Ovary (tissue), 10 donors: ENCODE measurements at places on chromosomes 7 and 10. TPM values are rescaled to one million over a fixed set of nuclear protein-coding genes. Genes with fewer than 3 reads are reported as not detected.
A peak's percentile ranks its signal among the peaks of the same experiment; 100 is the strongest.

- no peaks in the 10 kb centered on the region for H3K4me1 ChIP-seq
- H3K27me3 ChIP-seq: no peaks in the 10 kb centered on the region
- H3K27ac ChIP-seq: no peak overlapping the region
- DNase-seq: no peak
- H3K4me3 ChIP-seq: no peak overlapping the region
Observed at GRCh38 chr7:98192781-98193457, 18.3 kb upstream of the BHLHA15 start.

GRCh38 chr10:74381291-74381853 is 230.4 kb downstream of the ADK start:
- H3K27me3 ChIP-seq: no peaks in the 10 kb centered on the region
- DNase-seq: no peak
- H3K4me3 ChIP-seq: no peak overlapping the region
- no peak overlapping the region for H3K27ac ChIP-seq
- H3K36me3 ChIP-seq: no peaks in the 10 kb centered on the region
- no peaks in the 10 kb centered on the region for H3K4me1 ChIP-seq

GRCh38 chr7:129343099-129343700 is 91.0 kb upstream of the STRIP2 start:
- no peak overlapping the region for H3K27ac ChIP-seq
- no peaks in the 10 kb centered on the region for H3K4me1 ChIP-seq
- no peak overlapping the region for H3K4me3 ChIP-seq
- DNase-seq: no peak
- H3K27me3 ChIP-seq: no peaks in the 10 kb centered on the region

DNA sequence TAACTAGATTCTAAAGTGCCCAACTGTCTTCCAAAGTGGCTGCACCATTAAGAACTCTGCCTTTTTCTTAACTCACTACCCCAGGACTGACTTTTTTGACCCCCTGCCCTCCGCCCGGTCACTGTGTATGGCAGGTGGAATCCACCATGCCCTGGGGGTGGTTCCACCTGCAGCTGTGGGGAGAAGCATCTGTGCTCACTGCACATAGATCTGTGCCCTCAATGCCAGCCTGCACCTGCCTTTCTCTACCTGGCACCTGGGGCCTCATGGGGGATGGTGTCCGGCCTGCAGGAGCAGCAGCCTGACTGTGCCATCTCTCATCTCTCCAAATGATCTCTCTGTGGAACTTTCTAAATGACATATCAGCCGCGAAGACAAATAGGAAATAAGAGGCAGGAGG is 353.5 kb downstream of the PAXIP1 start:
- no peak overlapping the region for H3K27ac ChIP-seq
- no peak overlapping the region for H3K4me3 ChIP-seq
- no peaks in the 10 kb centered on the region for H3K36me3 ChIP-seq
- no peaks in the 10 kb centered on the region for H3K27me3 ChIP-seq
- H3K4me1 ChIP-seq: no peaks in the 10 kb centered on the region

The CYP2C19 gene
- not detected for polyA plus RNA-seq

The RELN gene
- 3.7 TPM for polyA plus RNA-seq

The MMD2 gene
- not detected for polyA plus RNA-seq

The ZNF736 gene
- polyA plus RNA-seq: 5.0 TPM

DNA sequence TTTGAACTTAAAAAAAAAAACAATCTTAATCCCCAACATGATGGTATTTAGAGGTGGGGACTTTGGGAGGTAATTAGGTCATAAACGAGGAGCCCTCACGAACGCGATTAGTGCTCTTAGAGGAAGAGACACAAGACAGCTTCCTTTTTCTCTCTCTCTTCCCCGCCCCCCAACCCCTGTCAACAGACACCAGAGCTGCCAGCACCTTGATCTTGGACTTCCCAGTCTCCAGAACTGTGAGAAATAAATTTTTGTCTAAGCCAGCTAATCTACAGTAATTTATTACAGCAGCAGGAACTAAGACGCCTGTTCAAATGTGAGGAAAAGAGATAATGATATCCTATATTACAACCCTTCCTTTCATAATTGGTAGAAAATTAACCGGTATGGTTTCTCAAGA is 40.1 kb downstream of the RELN start:
- H3K27me3 ChIP-seq: no peaks in the 10 kb centered on the region
- no peak for DNase-seq
- H3K36me3 ChIP-seq: no peaks in the 10 kb centered on the region
- no peak overlapping the region for H3K27ac ChIP-seq

- H3K27me3 ChIP-seq: no peaks in the 10 kb centered on the region
- no peak overlapping the region for H3K27ac ChIP-seq
- no peaks in the 10 kb centered on the region for H3K36me3 ChIP-seq
- H3K4me1 ChIP-seq: no peaks in the 10 kb centered on the region
- no peak overlapping the region for H3K4me3 ChIP-seq
Observed at GRCh38 chr7:143417734-143418383, 9.2 kb upstream of the EPHA1 start.

GRCh38 chr7:74453322-74454011 is at the start of gene GTF2IRD1:
Gene GTF2IRD1 (plus strand): TSS chr7:74453906. CDS start chr7:74508081, 54,175 bp downstream.
- H3K36me3 ChIP-seq: no peaks in the 10 kb centered on the region
- no peaks in the 10 kb centered on the region for H3K27me3 ChIP-seq
- peaks cover 6% of the 10 kb centered on the region for H3K4me1 ChIP-seq
- DNase-seq: peak; percentile 86
- peak within 1 kb of the TSS; percentile 85 for H3K27ac ChIP-seq
- peak within 1 kb of the TSS; percentile 44 for H3K4me3 ChIP-seq

DNA sequence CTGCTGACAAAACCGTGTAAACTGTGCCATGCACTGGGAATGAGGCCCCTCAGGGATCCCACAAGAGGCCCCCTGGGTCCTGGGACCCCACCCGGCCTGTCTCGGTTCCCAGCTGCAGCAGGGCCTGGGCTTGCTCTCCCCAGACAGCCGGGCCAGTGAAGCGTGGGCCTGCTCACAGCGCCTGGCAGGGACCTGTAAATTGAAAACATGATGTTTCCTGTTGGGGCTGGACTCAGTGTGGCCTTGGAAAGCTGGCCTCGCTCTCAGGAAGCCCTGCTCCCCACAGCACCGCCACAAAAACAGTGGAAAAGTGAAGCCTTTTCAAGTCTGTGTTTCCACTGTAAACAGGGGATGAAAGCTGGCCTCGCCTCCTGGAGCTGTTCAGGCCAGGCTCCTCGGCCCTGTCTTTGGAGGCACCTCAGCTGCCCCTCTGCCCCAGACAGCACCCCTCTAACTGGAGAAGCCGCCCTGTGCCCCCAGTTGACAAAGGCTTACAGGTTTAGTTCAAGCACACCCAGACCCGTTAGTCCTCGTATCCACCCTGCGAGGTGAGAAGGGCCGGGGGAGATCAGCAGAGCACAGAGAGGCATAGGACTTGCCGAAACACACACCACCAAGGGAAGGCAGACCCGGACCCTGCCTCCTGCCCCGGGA is 108.3 kb downstream of the ZMIZ1 start:
- H3K4me1 ChIP-seq: peaks cover 52% of the 10 kb centered on the region
- peak; percentile 78 for DNase-seq
- peak overlapping the region; percentile 59 for H3K27ac ChIP-seq
- H3K4me3 ChIP-seq: no peak overlapping the region
- no peaks in the 10 kb centered on the region for H3K27me3 ChIP-seq

DNA sequence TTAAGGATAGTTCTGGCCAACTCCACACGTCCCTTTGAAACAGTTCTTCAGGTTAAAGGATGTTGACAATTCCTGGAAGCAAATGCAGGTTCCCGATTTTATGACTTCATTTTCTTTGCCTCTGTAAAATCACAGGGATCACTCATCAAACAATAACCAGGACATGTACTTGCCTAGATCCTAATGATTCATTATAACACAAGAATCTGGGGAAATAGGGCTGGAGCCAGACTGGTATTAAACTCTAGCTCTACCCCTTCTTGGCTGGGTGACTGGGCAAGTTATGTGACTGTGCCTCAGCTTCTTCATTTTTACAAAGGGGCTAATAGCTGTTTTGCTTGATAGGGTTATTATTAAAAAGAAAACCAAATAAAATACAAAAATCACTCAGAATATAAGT is 56.0 kb upstream of the KCND2 start:
- H3K4me3 ChIP-seq: no peak overlapping the region
- no peaks in the 10 kb centered on the region for H3K36me3 ChIP-seq
- H3K4me1 ChIP-seq: no peaks in the 10 kb centered on the region
- H3K27me3 ChIP-seq: no peaks in the 10 kb centered on the region
- no peak for DNase-seq

The SH2B2 gene
- 2.0 TPM for polyA plus RNA-seq

- H3K4me1 ChIP-seq: peaks cover 6% of the 10 kb centered on the region
- H3K36me3 ChIP-seq: no peaks in the 10 kb centered on the region
- peaks cover 2% of the 10 kb centered on the region for H3K27me3 ChIP-seq
- H3K4me3 ChIP-seq: peak overlapping the region; percentile 47
- H3K27ac ChIP-seq: no peak overlapping the region
Observed at GRCh38 chr7:155455776-155456737, 1.9 kb upstream of the EN2 start.

DNA sequence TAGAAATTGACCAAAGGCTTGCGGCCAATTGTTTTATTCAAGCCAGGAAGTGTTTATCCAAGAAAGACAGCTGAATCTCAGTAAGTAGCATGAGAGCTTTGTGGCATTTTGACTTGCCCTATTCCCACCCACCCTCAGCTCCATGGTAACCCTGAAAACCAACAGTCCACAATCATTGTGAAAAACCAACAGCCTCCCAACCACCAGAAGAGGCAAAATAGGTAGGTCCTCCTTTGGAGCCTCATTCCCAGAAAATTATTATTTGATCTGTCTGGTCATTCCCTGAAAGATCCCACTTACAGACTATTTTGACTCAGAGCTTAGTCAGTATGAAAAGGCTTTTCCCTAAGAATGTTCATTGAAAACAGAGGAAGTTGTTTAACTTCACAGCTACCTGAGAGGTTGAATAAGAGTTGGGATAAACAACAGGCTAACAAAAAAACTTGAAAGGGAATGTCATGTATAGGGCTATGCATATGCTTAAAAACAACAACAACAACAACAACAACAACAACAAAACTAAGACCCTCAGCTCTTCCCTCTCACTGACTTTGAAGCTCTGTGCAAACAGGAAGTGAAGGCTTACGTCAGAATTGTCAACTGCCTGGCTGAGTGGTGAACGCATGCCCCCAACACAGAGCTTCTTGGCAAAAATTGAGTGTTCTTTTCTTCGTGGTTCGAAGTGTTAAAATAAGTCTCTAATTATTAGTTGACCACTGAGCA is 11.2 kb downstream of the KPNA7 start:
- H3K27me3 ChIP-seq: no peaks in the 10 kb centered on the region
- no peak overlapping the region for H3K27ac ChIP-seq
- H3K4me3 ChIP-seq: no peak overlapping the region
- no peak for DNase-seq
- no peaks in the 10 kb centered on the region for H3K36me3 ChIP-seq
- peaks cover 2% of the 10 kb centered on the region for H3K4me1 ChIP-seq

DNA sequence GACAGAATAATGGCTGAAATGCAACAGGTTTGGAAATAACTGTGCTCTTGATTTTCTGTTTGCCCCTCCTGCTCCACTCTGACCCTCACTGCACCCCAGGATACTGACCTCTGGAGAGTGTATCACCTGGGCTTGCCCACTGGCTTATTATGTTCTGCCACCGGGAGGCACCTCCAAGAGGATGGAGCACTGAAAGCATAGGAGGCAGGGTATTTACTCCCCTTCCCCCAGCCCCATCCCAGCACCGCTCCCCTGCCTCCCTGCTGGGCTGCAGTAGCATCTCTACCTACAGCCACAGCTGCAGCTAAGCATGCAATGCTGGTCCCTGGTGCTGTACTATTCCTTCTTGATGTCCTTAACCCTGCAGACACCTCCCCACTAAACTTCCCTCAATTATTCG is 26.4 kb downstream of the RAB11FIP2 start:
- DNase-seq: no peak
- H3K27ac ChIP-seq: no peak overlapping the region
- H3K36me3 ChIP-seq: no peaks in the 10 kb centered on the region
- H3K4me3 ChIP-seq: no peak overlapping the region

The CACNB2 gene
- polyA plus RNA-seq: 8.9 TPM

The ANKRD7 gene
- 0.23 TPM for polyA plus RNA-seq
